OCI-M1 (cell line): ENCODE measurements at places on chromosomes 1 and 21.

- DNase-seq = no peak
Observed at GRCh38 chr1:210413951-210414350, 85.2 kb downstream of the HHAT start.

DNA sequence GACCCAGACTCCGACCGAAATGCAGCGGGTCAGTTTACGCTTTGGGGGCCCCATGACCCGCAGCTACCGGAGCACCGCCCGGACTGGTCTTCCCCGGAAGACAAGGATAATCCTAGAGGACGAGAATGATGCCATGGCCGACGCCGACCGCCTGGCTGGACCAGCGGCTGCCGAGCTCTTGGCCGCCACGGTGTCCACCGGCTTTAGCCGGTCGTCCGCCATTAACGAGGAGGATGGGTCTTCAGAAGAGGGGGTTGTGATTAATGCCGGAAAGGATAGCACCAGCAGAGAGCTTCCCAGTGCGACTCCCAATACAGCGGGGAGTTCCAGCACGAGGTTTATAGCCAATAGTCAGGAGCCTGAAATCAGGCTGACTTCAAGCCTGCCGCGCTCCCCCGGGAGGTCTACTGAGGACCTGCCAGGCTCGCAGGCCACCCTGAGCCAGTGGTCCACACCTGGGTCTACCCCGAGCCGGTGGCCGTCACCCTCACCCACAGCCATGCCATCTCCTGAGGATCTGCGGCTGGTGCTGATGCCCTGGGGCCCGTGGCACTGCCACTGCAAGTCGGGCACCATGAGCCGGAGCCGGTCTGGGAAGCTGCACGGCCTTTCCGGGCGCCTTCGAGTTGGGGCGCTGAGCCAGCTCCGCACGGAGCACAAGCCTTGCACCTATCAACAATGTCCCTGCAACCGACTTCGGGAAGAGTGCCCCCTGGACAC is 534 bp downstream of the C1orf56 start:
- DNase-seq = peak; percentile 72

DNA sequence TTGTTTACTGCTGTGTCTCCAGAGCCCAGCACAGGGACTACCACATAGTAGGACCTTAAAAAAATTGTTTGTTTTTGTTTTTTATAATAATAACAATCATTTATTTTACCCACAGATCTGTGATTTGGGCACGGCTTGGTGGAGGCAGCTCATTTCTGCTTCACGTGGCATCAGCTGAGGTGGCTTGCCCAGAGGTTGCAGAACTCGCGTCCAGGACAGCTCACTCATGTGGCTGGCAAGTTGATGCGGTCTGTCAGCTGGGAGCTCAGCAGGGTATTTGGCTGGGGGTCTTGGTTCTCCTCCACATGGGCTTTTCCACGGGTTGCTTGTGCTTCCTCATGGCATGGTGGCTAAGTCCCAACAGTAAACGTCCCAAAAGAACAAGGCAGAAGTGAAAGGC is 2.9 kb upstream of the SYNC start:
- no peak for DNase-seq

DNA sequence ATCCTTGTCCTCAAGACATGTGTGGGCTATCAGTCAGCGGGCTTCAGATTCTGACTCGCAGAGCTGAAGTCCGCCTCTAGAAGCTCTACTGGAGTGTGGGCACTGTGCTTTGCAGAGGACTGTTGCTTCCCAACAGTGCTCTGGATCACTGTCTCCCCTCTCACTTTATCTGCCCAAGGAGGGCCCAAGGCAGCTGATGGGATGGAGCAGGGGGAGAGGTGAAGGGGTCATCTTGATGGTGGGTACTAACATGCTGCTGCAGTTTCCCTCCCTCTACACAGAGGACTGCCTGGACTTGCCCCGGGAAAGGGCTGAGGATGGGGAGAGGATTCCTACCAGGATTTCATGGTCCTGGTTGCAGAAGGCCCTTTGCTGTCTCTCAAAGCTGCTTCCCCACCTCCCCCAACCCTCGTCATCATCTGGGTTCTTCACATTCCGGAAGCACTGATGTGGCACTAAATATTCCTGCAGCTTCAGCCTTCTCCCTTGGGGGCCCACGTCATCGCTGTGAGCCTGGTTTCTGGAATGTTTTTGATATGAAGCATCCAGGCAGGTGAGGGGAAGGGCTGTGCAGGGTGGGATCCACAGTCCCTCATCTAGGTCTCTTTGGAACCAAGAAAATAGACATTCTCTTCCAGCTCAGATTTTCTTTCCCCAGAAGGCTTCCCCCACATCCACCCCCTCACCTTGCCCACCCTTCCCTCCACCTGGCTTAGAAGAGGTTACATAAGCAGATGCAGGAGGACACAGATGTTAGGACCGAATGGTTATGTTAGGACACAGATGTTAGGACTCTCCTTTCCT is 23.2 kb downstream of the NUAK2 start:
- DNase-seq = no peak
